ENCODE measurements at places on chromosomes 2 and 18.

DNA sequence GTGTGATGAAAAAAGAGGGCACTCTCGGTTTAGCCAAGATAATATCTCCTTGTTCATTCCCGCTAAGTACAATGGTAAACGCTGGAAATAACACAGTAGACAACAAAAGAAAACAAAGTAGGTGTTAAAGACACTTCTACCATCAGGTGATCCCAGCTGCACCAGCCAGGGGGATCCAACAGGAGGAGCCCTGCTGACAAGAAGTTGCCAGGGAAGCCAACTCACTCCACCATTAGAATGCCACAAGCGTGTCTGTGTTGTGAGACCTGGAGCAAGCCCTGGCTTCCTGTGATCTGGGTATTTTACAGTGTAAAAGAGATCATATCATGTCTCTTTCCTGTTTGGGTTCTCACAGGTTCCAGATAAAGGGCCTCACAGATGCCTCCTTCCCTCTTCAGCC, 117.0 kb downstream of the GRB14 start:
- DNase-seq: peak; percentile 52

DNA sequence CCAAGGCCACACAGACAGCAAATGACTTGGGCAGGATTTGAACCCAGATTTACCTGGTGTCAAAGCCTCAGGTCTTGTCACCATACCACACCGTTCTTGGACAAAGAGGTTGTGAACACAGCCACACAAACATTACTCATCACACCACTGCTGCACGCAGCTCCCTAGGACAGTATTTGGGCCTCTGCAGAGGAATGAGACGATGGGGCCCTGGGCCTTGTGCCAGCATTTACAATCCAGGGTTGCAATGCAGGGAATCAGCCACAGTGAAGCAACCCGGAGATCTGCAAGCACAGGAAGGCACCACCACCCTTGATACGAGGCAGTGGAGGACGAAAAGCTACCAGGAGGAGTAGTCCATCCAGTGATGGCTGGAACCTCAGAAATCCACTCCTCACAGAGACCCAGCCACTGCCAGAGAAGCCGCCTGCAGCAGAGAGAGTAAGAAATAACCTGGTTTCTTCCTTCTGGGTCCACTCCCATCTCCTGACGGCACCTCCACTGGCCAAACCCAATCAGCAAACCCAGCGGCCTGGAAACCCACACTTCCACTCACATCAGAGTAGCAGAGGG, 3.7 kb upstream of the MTCL1 start:
- DNase-seq: no peak

DNA sequence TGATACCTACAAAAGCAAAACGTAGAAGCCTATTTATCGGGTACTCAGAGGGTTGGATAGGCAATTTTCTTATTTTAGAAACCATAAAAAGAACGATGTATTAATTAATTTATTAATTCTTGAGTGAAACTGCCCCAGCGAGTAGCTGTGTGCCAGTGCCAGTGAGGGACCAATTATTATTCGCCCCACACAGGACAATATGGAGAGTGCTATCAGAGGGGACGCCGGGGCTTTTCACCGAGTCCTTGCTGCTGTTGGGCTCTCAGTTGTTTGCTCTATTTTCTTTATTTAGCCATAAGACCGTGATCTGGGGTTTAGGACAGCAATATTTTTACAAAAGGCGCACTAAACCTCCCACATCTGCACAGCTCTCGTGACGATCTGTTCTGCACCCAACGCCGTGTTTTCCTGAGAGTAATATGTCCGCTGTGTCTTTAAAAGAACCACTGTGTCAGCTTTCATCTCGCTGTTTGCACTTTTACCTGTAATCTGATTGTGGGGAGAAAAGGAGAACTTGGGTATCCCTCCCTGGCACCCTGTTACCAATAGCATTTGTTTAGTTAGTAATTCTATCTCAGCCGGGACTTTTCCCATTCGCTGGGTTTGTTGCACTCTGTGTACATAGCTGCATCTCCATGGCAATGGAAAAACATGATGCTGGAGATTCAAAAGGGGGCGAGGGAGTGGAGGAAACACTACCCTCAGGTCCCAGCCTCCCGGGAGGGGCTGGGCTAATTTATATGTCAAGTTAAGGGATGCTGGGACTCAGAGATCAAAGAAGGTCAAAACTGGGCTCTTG, 30.1 kb upstream of the ZNF516 start:
- peak; percentile 100 for DNase-seq

DNA sequence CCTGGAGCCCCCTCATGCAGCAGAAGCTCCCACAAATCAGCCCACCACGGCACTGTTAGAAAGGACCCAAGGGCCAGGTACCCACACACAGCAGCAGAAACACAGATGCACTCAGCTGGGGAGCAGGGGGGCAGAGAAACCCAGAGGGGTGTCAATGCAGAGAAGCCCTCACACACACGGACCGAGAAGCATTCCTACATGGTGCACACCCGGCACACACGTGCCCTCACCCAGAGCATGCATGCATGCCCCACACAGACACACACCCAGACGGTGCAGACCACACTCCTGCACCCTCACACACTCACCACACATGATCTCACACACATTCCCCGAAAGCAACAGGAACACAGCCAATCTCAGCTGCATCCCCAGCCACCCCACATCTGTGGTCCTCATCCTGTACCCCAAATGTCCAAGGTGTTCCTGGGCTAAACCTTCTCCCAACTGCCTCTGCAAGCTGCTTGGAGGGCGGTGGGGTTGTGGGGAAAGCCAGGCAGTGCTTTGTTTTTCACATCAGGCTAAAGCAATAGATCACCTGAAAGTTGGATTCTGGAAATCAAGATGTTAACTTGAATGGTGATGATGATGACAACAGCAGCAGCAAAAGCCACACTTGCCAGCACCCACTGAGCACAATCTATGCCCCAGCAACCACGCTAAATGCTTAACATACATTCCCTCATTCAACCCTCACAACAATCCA, 102.3 kb downstream of the ZFP36L2 start:
- DNase-seq: no peak

GRCh38 chr2:84807063-84807485, 73.8 kb downstream of the TRABD2A start:
- peak; percentile 41 for DNase-seq

DNA sequence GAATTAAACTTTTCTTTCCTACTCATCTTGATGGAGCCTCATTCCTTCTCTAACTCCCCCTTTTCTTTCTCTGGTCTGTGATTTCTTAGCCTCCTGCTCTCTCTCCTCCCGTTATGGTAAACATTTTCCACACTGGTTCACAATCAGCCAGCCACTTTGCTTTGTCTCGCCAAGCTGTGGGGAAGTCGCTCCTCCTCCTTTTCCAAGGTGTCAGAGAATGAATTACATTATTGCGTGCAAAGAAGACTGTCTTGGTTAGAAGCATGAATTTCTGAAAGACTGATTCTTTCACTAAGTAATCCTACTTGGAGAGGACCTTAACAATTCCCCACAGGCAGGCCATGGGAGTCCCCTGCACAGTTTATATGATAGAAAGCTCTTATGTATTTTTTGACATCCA, 46.1 kb downstream of the RASGRP3 start:
- no peak for DNase-seq

DNA sequence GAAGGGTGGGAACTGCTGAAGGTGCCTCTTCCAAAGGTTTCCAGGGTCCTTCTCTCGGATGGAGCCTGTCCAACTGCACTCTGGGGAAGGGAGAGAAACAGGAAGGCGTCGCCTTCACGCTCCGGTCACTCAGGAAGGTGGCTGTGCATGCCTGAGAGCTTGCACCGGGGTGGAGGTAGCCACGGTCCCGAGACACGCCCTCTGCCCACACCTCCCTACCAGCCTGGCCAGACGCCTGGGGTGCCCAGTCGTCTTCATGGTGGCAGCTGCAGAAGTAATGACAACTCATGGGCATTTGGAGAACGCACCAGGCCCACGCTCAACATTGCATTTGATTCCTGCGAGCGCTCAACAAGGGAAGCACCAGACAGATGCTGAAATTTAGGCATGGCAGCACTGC, 59.9 kb downstream of the ADNP2 start:
- no peak for DNase-seq

DNA sequence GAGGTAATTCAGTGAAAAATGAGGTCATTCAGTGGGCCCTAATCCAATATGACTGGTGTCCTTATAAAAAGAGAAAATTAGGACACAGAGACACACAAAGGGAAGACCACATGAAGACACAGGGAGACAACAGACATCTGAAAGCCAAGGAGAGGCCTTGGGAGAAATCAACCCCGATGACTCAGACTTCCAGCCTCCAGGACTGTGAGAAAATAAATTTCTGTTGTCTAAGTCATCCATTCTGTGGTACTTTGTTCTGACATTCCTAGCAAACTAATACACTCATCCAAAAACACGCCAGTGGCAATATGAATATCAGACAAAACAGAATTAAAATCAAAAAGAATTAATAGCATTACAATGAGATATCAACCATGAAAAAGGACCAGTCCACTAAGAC, 303.7 kb downstream of the SS18 start:
- DNase-seq: no peak

GRCh38 chr2:97745474-97746174, 32.2 kb downstream of the ZAP70 start:
- DNase-seq: no peak

- DNase-seq: no peak
These were observed 41.5 kb downstream of the EPAS1 start for GRCh38 chr2:46338674-46339073.

- no peak for DNase-seq
These were observed 79.5 kb downstream of the SLC8A1 start for GRCh38 chr2:40372283-40372985.

GRCh38 chr2:157782057-157782845, 93.9 kb downstream of the ACVR1 start:
- peak; percentile 11 for DNase-seq

DNA sequence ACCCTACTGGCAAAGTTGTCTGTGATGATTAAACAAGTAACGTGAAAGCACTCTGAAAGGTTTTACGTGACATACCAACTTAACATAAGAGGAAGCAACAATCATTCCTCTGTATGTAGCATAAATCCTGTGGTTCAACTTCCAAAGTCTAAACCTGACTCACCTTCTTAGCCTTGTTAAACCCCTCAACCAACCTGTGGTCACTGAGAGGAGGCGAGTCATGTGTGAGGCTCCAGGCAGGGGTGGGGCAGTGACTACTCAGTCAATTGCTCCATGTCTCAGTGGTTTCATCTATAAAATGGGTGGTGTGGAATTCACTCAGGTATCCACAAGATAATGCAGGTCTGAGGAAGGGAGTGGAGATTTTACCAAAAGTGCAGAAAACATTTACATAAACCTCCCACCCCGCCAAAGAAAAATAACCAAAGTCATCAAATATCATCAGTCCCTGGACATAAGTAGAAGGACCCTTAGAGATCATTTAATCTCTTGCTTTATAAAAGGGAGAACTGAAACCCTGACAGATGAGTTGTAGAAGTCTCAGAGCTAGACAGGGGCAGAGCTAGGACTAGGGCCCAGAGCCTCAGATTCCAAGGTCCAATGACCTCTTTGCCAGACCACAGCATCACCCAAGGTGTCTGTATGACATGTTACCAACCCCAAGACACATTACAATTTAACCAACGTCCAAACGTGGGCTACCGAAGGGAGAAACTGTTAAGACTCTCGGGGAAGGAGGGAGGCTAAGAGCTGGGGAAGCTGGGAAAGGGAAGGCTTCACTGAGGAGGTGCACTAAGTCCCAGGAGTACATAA, 3.7 kb upstream of the PCBP1 start:
- peak; percentile 41 for DNase-seq

DNA sequence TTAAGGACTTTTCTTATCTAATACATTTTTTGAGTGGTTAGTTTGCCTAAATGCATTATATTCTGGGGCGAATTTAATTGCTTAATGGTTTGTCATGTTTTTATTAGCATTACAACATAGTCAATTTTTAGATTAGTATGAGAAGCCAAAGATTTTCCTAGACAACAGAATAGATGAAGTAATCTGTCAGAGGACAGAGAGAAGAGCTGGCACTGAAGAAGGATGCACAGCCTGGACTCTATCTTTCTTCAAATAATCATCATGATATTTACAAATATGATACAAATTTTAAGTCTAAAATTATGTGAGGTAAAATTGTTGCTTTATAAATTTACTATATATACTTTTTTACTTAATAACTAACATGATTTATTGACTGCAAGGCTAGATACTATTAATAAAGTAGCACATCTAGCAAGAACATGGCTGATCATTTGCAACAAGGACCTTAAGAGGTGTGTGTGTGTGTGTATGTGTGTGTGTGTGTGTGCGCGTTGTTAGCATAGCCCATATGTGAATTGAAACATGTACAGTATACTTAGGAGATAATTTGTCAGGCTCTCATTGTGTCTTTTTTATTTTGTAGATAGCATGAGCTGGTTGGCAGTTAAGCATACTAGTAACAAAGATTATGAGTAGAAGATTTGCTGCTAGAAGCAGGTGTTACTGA, 752.2 kb downstream of the DCDC2C start:
- DNase-seq: no peak

GRCh38 chr2:47075361-47076125, 79.6 kb downstream of the STPG4 start:
- peak; percentile 20 for DNase-seq

GRCh38 chr2:45013229-45014015, 4.2 kb upstream of the SIX2 start:
- peak; percentile 79 for DNase-seq

GRCh38 chr18:35467624-35468016, 30.1 kb downstream of the INO80C start:
- DNase-seq: no peak

DNA sequence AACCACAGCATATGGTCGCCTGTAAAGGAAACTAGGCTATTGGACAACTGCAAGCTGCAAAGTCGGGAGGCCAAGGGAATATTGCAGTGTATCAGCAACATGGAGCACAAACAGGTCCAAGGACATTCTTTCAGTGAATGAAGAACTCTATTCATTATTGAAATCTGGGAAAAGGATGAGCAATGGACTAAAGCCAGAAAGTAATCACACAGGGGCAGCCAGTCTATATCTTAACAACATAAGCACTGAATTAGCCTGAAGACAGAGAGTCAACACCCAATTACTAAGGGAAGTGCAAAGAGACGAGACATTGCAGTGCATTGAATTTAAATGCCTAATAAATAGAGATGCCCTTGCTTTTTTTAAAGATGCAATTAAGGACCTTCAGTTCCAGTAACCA, 615.5 kb upstream of the SETBP1 start:
- no peak for DNase-seq

GRCh38 chr2:43070030-43070429, 156.4 kb downstream of the ZFP36L2 start:
- peak; percentile 5 for DNase-seq

DNA sequence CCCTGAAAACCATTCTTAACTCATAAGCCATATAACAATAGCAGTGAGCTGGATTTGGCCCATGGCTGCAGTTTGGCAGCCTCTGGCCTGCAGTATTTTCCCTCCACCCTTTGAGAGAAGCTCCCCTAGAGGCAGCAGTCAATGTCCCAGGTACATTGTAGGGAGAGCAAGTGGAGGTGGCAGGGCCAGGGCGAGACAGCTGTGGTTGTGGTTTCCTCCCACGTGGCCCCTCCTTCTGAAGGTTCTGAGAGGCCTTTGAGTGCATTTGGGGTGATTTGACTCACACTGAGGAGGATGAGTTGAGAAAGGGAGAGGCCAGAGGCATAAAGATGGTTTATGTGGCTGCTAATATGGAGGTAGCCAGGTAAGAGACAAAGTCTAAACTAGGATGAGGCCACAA, 45.5 kb upstream of the LDAH start:
- no peak for DNase-seq

- DNase-seq: no peak
These were observed 33.0 kb downstream of the CMPK2 start for GRCh38 chr2:6832596-6833299.
